Activated CD8-positive, alpha-beta T cell treated with anti-CD3 and anti-CD28 coated beads for 36 hours (primary cell): ENCODE measurements at places on chromosomes 3 and 15.

DNA sequence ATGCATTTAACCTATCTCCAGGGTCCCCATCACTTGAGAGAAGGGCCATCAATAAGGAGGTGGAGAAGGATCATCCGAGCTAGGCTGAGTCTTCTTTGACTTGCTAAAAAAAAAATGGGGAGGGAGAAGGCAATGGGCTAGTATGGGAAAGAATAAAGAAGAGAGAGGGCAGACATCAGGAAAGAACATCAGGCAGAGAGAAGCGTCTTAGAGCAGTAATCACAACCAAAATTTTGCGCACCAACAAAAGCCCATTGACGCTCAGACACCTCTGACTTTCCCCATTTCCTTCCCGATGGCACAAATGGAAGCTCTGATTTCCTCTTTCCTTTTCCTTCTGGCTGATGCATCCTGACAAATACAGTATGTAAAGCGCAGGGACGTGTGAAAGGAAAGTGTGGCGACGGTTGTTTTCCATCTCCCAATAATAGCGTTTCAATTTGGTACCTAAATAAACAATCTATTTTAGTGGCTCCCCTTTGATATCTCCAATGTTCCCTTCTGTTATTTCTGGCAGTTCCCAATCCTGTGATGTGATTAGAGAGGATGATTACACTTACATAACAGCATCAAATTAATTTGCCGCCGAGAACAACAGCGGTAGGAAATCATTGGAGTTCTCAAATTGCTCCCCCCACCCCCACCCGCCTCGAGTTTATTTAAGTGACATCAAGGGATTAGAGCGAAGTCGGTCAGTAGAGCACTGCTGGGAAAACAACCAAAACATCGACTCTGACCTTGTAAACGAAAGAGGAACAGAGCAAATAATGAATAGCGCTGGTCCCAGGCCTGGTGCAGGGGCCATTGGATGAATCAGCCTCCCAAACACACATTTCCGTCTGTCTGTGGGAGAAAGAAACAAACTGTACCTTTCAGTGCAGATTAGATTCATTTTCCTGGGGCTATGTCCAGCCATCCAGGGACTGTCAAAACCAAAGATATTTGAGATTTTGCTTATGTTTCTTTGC is 273.3 kb upstream of the ICE2 start:
- no peak for DNase-seq

DNA sequence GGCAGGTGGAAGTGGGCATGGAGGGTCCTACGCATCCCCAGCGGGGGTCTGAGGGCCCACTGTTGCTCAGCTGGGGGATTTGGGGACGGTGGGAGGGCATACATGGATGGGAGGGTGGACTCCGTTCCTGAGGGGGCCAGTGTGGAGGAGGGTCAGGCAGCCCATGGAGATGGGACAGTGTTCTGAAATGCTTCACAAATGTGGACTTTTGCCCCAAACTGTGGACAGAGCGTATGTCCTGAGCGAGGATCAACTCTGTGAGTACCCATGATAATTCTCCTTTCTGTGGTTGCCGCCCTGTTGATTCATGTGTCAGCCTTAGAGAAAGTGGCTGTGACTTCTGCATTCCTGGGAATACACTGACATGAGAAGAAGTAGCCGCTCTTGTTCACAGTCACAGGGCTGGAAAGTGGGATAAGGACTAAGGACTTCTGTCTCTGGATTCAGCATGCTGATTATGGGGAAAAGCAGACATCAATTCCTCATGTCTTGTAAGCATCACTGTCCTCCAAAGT is 33.4 kb downstream of the SMAD3 start:
- no peak for DNase-seq

- no peak for DNase-seq
These were observed 8.6 kb downstream of the AQP9 start for GRCh38 chr15:58146749-58147148.

DNA sequence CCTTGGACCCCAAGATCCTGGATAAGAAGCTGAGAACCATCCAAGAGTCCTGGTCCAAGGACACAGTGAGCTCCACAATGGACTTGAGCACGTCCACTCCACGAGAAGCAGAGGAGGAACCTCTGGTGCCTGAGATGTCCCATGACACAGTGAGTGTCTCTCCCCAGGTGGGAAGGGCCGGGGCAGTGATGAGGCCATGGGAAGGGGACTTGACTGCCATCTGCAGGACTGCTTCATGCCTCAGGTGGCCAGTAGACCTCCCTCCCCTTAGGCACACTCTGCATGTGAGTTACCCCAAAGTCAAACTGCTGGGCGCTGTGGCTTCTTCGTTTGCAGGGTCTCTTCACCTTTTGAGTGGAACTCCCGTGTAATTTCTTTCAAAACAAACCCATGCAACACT is 59.7 kb downstream of the CCDC33 start:
- DNase-seq, result no peak

GRCh38 chr3:62481962-62482361 is 108.6 kb upstream of the FEZF2 start:
- no peak for DNase-seq

GRCh38 chr3:59922192-59922591 is 872.4 kb upstream of the CFAP20DC start:
- no peak for DNase-seq
